ENCODE measurements at places on chromosomes 1 and 21.

- DNase-seq, result no peak
Measured at GRCh38 chr21:35077466-35077865, 28.4 kb upstream of the RUNX1 start.

DNA sequence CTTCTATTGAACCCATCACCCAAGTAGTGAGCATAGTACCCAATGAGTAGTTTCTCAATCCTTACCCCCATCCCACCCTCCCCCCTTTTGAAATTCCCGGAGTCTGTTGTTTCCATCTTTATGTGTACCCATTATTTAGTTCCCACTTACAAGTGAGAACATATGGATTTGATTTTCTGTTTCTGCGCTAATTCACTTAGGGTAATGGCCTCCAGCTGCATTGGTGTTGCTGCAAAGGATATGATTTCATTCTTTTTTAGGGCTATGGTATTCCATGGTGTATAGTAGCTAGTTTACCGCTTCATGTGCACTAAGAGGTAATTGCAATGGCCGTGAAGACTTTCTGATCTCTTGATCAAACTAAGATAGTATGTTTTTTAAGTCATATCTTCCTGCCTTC is 107.5 kb upstream of the SERTAD4 start:
- DNase-seq, result no peak

- DNase-seq, result no peak
Measured at GRCh38 chr1:17875171-17875881, 120.2 kb downstream of the ACTL8 start.

- no peak for DNase-seq
Measured at GRCh38 chr1:212980123-212980785, 29.9 kb downstream of the VASH2 start.

DNA sequence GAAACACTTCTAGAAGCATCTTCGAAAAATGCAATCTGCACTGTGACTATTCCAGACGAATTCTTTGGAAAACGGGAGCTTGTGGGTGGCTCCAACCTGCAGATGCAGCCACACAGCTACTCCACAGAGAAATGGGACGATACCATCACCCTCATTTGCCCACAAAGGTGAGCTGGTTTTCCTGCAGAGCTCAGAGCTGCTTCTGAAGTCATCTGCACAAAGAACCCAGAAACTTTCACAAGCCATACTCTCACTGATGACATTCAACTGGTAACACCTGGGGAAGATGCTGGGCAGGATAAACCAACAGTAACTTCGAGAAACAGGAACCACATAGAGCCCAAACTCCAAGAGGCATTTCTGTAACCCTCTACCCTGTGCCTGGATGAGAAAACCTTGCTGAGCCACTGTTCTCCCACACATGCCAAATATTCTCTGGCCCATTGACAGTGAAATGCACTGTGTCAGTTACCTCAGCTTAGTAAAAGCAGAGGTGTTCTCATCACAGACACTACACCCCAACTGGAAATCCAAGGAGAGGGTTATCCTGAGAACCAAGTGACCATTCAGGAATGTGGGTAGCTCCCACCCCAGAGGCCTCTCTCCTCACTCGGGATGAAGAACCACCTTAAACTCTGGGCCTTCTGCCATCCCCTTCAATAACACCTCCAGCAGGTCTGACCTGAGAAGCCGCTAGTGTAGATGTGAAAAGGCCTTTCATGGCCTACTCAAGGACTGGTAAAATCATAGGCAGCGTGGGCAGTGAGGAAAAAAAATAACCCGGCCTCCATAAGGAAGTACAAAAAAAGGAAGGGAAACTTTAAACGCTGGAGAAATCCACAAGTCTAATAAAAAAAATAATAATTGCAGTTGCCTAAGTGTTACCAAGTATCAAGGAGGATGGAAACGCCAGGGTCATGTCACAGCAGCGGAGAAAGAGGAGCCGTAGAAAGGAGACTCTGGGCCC is 56.7 kb downstream of the HSF2BP start:
- no peak for DNase-seq

DNA sequence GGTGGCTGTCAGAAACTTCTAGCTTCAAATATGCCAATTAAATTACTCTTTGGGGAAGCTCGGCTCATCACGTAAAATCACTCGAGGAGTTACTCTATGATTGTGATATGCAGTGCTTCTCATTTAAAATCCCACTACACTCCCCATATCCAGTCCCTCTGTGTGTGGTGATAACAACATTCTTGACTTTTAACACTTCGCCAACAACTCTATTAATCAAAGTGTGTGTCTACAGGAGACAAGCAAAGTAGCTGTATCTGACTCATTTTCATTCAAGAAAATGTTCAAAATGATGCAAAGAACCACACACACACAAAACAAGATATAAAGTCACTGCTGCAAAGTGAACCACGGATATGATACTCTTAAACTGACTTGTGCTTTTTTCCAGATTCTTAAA is 341.3 kb downstream of the DSCAM start:
- DNase-seq, result no peak

DNA sequence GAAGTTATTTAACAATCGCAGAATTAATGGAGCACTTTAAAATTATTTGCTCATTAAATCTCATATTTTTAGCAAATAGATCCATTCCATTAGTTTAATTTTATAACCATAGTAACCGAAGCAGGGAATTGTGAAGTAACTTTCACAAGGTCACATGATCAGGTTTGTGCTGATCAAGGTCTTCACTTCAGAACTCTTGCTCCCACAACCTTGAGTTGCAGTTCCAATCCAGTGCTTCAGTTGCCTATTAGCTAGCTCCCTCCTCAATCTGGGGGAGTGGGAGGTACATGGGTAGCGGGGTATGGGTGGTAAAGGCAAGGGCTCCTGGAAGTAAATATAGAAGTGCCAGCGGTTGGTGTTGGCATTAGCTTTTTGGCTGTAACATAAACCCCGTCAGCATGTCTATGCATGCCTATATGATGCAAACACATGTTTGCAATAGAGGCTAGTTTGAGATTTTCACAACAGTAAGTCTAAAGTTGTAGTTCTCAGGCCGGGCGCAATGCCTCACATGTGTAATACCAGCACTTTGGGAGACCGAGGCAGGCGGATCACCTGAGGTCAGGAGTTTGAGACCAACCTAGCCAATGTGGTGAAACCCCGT is 5.8 kb downstream of the ATP5IF1 start:
- no peak for DNase-seq

DNA sequence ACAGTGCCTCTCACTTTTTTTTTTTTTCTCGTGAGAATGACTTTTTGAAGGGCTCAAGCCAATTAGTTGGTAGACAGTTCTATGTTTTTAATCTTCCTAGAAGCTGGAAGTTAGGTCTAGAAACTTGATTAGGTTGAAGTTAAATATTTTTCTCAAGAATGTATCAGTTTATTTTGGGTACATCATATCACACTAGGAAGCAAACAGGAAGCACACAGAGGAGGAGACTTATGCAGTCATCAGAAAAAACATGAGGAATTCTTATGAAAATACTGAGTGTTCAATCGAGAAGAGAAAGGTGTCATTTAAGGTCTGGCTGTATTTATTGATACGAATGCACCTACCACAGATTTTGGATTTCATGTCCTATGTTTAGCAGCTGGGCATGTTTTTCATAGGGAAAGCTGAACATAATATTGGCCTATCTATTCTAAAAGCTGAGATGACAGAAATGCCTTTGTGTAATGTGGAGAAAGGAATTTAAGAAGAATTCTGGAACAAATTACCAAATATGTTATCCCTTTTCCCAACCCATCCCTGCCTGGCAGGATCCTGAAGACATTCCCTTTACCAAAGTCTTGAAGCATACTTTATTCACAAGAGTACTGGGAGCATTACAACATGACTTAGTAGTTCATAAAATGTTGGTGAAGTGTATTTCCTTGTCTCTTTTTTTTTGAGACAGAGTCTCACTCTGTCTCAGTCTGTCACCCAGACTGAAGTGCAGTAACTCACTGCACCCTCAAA is 17.5 kb upstream of the ZFP69B start:
- DNase-seq, result no peak

GRCh38 chr1:228941666-228942065 is 206.4 kb downstream of the RHOU start:
- no peak for DNase-seq

- DNase-seq, result no peak
Measured at GRCh38 chr1:172971241-172971640, 79.5 kb downstream of the TNFSF18 start.

- no peak for DNase-seq
Measured at GRCh38 chr1:156598125-156598524, 3.2 kb downstream of the GPATCH4 start.

GRCh38 chr21:41928621-41929220 is 25.1 kb downstream of the C2CD2 start:
- DNase-seq, result no peak

- DNase-seq, result no peak
Measured at GRCh38 chr1:58058323-58058722, 488.2 kb downstream of the OMA1 start.

- DNase-seq, result no peak
Measured at GRCh38 chr21:28018741-28019669, 973.7 kb downstream of the LTN1 start.

- no peak for DNase-seq
Measured at GRCh38 chr1:172277275-172277674, 143.2 kb upstream of the C1orf105 start.

- no peak for DNase-seq
Measured at GRCh38 chr1:163870666-163871065, 548.9 kb downstream of the NUF2 start.

GRCh38 chr1:33576821-33577599 is 104.6 kb downstream of the ZSCAN20 start:
- DNase-seq, result no peak

DNA sequence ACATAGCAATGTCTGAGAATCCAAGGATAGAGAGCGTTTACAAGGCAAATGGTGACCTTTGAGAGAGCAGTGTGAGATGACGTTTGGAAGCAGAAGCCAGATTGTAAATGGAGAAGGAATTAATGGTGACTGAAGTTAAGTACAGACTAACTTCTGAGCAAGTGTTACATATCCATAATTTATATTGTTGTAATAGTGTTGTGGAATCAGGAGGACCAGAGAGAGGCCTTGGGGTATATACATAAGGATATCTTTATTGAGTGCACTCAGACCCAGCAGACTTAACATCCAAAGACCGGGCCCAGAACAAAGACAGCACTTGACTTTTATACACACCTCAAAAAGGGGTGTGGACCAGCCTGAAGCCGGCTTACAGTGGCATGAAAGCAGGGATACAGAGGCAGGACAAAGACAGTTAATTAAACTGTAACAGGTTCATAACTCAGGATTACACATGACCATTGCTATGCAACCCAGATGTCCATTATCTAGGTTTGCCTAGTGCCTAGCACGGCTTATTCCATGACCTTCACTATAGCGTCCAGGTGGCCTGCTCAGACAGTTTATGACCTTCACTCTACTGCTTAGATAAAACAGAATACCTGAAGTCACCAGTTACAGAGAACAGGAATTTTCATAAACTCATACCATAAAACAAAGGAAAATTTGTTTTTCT is 2.7 kb upstream of the MGST3 start:
- DNase-seq, result no peak

DNA sequence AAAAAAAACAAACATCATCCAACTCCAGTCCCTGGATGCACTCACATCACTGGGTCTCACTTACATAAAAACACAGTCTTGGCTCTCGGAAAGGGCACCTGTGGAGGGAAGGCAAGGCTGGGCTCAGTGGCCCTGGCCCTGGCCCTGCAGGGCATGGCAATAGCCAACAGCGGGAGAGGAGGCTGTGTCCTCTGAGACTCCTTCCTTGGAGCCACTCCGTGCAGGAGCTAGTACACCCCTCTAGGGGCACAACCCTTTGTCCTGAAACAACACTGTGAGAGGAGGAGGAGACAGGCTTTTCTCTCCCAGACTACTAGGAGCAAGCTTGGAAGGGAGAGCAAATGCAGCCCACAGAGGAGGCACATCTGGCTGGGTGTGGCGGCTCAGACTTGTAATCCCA is 28.0 kb downstream of the URB1 start:
- no peak for DNase-seq

GRCh38 chr1:10475510-10475909 is 760 bp downstream of the PEX14 start:
- no peak for DNase-seq

- no peak for DNase-seq
Measured at GRCh38 chr21:14486869-14487268, 59.2 kb downstream of the SAMSN1 start.

- no peak for DNase-seq
Measured at GRCh38 chr1:48003741-48004531, 6.8 kb upstream of the TRABD2B start.

DNA sequence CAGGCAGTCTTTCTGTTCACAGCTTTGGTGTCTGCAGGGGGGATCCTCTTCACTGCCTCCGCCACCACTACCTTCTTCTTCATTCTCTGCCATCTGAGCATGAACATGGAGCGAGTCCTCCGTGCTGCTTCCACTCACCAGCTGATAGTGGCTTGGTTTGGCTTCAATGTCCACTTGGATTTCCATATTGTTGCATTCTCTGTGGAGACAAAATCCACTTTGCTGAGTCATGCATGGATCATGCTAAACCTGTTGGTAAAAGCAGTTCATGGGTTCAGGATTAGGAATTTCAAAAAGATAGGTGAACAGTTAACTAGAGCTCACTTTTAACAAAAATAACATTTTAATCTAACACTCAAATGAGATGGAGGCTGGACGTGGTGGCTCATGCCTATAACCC is 27.5 kb downstream of the RNF19B start:
- no peak for DNase-seq

- DNase-seq, result no peak
Measured at GRCh38 chr1:86194491-86195034, 38.0 kb upstream of the COL24A1 start.

DNA sequence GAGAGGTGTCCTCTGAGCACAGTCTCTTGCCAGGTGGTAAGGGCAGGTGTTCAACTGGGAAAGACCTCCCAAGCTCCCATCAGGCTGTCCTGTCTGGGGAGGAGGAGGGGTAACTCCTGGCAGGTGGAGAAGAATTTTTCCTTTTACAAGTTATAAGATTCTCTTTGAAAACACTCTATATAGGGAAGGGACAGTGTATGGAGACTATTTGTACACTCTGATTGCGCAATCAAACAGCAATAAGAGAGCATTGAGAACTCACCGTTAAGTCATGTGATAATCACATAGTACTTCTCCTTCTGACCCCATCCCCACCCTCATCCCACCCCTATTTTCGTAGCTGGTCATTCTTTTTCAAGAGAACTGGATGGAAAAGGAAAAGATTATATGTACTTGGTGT is 179.3 kb upstream of the ZNF644 start:
- DNase-seq, result no peak

DNA sequence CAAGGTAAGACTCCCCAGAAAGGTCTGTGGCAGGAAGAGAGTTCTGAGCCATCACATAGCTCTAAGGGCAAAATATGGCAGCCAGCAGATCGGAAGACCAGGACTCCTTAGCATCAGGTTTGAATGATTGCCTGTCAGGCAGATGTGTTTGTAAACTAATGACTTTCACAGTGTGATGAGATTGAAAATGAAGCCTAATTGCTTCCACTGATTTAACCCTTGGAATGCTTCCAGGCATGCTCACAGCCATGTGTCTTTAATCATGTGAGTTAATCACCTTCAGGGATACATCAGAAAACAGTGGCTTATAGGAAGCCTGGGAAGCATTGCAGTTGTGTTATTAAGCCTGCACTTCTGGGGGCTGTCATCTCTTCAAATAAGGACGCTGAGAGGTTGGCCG is 82.8 kb downstream of the LRRC53 start:
- DNase-seq, result no peak

GRCh38 chr1:245298781-245299180 is 144.0 kb downstream of the KIF26B start:
- DNase-seq, result no peak

Data from stimulated activated CD4-positive, alpha-beta T cell treated with anti-CD3 and anti-CD28 coated beads, Interleukin-2, amount 100 ng/mL, for 48 hours (primary cell).